ENCODE measurements at places on chromosomes 12 and 14.
A peak's percentile ranks its signal among the peaks of the same experiment; 100 is the strongest.

- no peak for DNase-seq
These were observed at the start of gene ADGRD1 for GRCh38 chr12:130953771-130954543. Gene ADGRD1 (plus strand): TSS chr12:130953907. CDS start chr12:130954466, 559 bp downstream.

- DNase-seq, result no peak
These were observed 3.4 kb downstream of the CYP46A1 start for GRCh38 chr14:99687284-99688209.

GRCh38 chr12:10088955-10089900 lies 9.6 kb downstream of the CLEC1A start:
- DNase-seq, result no peak

- DNase-seq, result no peak
These were observed 4.1 kb upstream of the RBM19 start for GRCh38 chr12:113970211-113970610.

- no peak for DNase-seq
These were observed 11.2 kb downstream of the C2CD5 start for GRCh38 chr12:22533155-22533554.

DNA sequence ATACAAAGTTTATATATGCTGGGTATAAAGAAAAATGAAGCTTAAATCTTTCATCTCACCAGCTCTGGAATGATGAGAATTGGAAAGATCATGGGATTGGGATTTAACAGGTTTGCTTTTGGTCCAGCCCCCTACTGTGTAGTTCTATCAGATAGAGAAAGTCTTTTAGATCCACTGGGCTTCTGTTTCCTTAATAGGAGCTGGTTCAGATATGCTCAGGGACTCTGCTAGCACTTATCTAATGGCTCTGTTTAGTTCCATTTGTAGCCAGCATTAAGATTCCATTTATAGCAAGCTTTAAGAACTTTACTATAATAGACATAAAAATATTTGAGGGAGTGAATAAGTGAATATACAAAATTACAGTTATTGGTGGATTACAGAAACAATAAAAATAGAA lies 42.6 kb downstream of the UTP20 start:
- DNase-seq, result no peak

- peak; percentile 49 for DNase-seq
These were observed 2.4 kb downstream of the AGAP2 start for GRCh38 chr12:57735952-57736740.

- DNase-seq, result no peak
These were observed 45.6 kb downstream of the EVL start for GRCh38 chr14:100110816-100111215.

DNA sequence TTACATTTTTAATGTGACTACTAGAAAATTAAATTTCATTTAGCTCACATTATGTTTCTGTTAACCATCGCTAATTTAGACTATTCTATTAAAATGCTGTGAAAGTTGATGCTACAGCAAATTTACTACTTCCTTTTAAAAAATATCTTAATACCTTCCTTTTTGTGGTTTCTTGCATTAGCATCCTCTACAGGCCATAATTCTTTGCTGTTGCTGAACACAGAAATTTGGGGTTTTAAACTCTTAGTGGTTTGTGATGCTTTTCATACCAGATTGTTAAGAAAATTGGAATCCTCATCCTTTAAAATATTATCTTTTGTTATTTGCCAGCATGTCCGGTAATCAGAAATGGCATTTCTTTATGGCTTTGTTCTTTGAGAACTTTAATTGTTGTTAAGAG lies 18.1 kb downstream of the WNK1 start:
- no peak for DNase-seq

DNA sequence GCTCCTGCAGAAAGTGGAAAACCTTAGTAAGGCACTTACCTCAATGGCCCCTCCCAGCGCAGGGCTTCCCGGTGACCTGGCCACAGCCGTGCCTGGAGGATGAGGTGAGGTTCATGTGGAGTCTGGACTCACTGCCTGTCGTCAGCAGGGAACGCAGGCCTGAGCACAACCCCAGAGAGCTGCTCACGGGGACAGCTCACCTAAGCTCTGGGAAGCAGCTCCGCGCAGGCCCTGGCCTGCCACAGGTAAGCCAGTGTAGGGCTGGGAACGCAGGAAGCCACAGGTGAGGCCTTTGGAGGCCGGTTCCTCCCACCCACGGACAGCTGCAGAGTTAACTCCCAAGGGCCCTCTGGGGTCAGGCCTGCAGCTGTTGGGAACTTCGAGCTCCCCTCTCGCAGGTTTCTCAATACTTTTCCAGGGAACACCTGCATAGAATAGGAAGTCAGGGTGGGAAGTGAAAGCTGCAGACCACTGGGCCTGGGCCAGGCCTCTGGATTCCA lies 32.7 kb downstream of the ANAPC7 start:
- no peak for DNase-seq

DNA sequence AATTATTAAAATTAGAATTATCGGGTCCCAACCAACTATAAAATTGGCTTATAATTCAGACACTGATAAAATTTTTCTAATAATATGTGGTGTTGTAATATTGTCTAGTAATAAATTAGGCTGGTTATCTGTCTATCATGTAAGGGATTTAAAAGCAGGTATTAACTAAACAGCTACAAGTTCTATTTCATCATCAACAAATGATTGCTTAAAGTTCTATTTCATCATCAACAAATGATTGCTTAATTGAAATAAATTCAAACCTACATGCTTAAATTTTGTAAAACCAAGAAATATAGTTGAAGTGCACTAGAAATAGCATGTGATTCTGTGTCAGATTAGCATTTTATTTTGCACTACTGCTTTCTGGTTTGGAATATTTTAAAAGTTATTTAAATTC lies 34.1 kb downstream of the SLCO1A2 start:
- DNase-seq, result no peak

DNA sequence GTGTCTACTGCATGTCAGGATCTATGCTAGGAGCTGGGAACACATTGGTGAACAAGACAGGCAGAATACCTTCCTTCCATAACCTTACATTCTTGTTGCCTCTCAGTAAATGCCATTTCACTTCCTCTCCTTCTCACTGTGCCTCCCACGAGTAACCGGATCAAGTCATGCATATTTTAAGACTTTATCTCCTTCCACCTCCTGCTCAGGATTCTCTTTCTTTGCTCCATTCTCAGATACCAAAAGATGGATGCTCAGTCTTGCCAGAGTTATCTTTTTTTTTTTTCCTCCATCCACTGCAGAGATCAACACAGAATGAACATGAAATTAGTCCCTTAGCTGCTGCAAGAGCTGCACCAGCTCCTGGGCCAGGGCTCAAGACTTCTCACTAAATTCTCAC lies 20.0 kb upstream of the APPL2 start:
- no peak for DNase-seq

GRCh38 chr14:71703477-71703876 lies 228.8 kb upstream of the RGS6 start:
- DNase-seq, result peak; percentile 12

DNA sequence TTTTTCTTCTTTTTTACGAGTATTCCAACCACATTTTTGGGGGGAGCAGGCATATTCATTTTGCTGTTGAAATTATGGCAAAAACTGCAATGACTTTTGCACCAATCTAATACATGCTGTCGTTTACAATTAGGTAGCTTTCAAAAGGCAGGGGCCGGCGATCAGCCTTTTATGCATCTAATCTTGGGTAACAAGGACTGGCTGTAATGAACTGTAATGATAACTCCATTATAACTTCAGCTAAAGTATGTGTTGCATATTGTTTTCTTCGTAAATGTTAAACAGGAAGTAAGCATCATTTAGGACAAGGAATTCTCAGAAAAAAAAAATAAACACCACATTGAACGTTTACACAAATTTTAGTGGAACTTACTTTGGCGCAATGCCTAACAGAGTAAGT lies 30.3 kb upstream of the KLRF1 start:
- DNase-seq, result no peak

DNA sequence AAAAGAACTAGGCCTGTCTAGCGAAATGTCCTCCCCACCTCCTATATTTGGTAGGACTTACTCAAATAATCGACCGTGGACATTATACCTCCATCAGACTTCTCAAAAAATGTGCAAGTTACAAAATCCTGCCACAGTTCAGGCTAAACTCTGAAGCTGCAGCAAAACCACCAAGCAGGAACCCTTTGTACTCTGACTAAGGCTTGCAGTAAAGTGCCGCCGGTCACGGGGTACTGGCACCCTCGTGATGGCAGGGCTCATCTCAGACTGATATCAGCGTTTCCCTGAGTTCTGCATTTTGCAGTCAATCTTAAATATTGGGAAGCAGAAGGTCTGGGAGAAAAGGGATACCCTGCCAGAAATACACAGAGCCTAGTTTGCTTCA lies 17.1 kb downstream of the SLC11A2 start:
- DNase-seq, result peak; percentile 83

- no peak for DNase-seq
These were observed 226.8 kb downstream of the NUAK1 start for GRCh38 chr12:105911966-105912365.

DNA sequence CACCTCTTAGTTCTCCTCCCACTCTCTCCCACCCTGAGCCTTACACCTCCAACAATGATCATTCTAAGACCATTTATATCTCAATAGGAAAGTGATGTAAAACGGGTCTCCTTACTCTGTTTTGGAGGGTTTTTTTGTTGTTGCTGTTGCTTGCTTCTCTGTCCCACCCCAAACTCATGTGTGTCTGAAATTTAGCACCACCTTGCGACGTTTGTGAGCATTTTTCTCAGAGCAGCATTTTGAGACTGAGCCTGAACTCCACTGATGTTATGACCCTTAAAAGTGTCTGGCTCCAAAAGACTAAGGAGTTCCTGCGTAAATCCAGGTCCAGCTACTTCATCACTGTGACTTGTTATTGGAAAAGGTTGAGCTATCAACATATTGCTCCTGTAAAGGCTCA lies 155.0 kb downstream of the DAD1 start:
- DNase-seq, result no peak

GRCh38 chr14:52315355-52315718 lies 1.2 kb downstream of the PTGER2 start:
- no peak for DNase-seq
